ENCODE measurements at places on chromosomes 12 and 14. TPM values are rescaled to one million over a fixed set of nuclear protein-coding genes. Genes with fewer than 3 reads are reported as not detected.
A peak's percentile ranks its signal among the peaks of the same experiment; 100 is the strongest.

ADAM21 gene
- total RNA-seq, result 0.38 TPM

GRCh38 chr14:37544407-37544806 is 50.6 kb downstream of the FOXA1 start:
- no peaks in the 10 kb centered on the region for H3K27me3 ChIP-seq
- no peaks in the 10 kb centered on the region for H3K36me3 ChIP-seq
- no peak for DNase-seq
- no peak overlapping the region for H3K27ac ChIP-seq
- no peak overlapping the region for H3K4me3 ChIP-seq

CAND1 gene
- 32.9 TPM for total RNA-seq

DNA sequence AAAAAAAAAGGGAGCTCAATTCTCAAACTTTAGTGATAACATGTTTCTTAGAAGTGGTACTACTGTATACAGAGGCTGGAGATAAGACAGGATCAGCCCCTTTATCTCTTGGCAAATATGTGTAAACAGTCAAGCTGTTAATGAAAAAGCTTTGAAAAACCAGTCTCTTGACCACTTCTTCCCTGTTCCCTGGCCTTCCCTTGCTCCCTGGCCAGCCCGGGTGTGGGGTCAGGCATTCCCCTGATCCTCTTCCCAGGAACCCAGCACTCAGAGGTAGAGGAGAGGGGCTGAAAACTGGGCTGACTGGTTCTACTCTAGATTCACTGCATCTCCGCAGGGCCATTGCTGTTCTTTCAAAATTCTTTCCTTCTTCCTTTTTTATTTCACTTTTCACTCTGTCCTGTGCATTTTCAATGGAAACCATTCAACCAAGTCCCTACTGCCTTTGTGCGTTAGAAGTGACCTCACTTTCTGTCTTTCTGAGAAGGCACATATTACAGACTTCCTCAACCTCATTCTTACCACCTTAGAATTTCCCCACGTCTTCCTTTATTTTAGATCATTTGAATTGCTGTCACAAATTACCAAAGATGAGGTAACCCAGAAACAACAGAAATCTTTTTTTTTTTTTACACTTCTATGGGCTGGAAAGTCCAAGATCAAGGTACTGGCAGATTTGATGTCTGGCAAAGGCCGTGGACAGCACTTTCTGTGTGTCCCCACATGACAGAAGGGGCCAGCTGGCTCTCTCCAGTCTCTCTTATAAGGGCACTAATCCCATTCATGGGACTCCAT is 5.7 kb downstream of the GNG2 start:
- DNase-seq, result no peak
- H3K27me3 ChIP-seq, result peaks cover 39% of the 10 kb centered on the region
- no peak overlapping the region for H3K4me3 ChIP-seq

- no peak for DNase-seq
- no peaks in the 10 kb centered on the region for H3K27me3 ChIP-seq
- H3K4me3 ChIP-seq, result peak overlapping the region; percentile 65
- no peaks in the 10 kb centered on the region for H3K36me3 ChIP-seq
- H3K4me1 ChIP-seq, result peaks cover 79% of the 10 kb centered on the region
These were observed 26.0 kb downstream of the DCP1B start for GRCh38 chr12:1978078-1978862.

- H3K36me3 ChIP-seq, result no peaks in the 10 kb centered on the region
- H3K4me3 ChIP-seq, result no peak overlapping the region
- no peak overlapping the region for H3K27ac ChIP-seq
- no peak for DNase-seq
- H3K27me3 ChIP-seq, result no peaks in the 10 kb centered on the region
- peaks cover 15% of the 10 kb centered on the region for H3K4me1 ChIP-seq
These were observed 155.4 kb upstream of the FAR2 start for GRCh38 chr12:28993720-28994119.

TSPAN9 gene
- 305 TPM for total RNA-seq

MGST1 gene
- total RNA-seq, result 15.2 TPM
